ENCODE measurements at places on chromosomes 11 and 22.

DNA sequence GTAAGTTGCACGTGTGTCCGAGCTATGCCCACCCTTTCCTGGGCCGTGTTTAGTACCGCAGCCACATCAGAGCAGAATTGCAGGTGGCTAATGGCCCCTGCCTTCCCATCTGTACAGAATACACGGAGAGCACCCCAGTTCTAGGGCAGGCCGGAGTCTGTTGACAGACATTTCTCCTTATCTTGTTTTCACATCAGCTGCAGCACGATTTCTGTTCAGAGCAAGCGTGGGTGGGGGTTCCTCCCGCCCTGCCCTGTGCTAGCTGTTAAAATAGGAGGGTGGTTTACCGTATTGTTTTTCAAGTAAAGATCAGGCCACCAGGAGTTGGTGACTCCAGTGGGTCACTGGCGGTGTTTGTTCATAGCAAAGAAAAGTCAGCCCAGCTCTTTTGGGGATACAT, 41.1 kb downstream of the UBASH3B start:
- no peak for DNase-seq

GRCh38 chr22:48719978-48720661, 1107.6 kb downstream of the BRD1 start:
- DNase-seq, result no peak

DNA sequence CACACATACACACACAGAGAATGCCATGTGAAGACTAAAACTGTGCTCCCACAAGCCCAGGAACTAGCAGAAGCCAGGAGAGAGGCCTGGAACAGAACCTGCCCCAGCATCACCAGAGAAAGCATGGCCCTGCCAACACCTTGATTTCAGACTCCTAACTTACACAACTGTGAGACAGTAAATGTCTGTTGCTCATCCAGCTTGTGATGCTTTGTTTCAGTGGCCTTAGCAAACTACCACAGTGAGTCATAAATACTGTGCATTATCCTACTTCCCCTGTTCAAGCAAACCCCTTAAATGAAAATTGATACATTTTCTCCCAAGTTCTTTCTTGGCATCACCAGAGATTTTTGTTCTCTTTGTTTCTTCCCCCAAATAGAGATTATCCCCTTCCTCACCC, 1539.4 kb upstream of the TENM4 start:
- peak; percentile 64 for DNase-seq

DNA sequence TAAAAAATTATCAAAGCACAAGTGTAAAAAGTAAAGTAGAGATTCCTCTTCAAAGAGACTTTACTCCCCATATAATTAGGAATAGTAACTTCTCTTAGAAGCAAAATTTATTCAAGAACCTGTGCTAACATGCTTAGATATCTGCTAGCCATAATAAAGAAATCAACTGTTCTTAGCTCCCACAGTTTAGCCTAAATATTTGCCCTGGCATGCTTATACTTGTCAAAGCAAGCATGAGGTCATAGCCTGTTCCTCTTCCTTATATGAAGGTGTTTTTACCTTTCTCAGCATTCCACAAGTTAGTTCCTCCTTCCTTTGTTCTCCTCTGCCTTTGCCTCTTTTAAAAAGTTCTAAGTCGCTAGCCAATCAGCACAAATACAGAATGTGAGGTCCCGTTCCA, 30.3 kb downstream of the RIC3 start:
- no peak for DNase-seq

GRCh38 chr11:10272132-10272531, 21.9 kb downstream of the SBF2 start:
- DNase-seq, result no peak

- no peak for DNase-seq
Measured at GRCh38 chr11:114044042-114044871, 15.3 kb upstream of the ZBTB16 start.

GRCh38 chr22:23403720-23404688, 176.1 kb downstream of the IGLL1 start:
- no peak for DNase-seq

DNA sequence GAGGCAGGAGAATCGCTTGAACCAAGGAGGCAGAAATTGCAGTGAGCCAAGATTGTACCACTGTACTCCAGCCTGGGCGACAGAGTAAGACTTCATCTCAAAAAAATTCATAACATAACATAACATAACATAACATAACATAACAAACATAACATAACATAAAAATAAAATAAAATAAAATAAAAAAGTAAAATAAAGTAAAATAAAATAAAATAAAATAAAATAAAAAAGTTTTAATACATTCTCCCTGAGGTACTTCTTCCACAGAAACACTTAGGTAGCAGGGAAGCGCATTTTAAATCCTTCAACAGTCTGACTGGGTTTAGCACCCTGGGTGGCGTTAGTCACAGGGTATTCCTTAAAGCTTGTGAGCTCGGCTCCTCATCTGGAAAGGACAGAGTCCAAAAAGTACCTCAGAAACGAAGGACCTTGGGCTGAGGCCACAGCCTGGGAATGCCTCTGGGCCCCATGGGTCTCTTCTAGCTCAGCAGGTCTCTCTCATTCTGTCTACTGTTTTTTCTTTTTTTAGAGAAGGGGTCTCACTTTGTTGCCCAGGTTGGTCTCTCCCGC, 41.7 kb downstream of the MICAL3 start:
- DNase-seq, result no peak

- DNase-seq, result no peak
Measured at GRCh38 chr11:34451053-34451452, 12.3 kb downstream of the CAT start.

DNA sequence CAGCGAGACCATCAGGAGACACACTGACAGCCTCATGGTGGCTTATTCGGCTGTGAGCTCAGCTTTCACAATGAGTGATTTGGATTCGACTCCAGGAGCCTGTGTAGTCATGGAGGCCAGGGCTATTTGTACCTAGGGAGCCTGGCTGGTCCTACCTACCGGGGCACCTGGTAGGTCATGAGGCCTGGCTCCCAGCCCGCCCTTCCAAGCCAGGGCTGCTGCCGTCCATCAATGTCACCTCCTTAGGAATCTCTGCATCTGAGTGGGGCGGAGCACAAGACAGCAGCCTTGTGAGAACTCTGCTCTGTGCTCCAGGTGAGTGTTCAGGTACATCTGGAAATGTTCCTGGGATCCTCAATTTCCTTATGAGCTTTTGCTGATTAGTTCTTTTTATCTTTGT, at the start of gene SCGB1D4:
SCGB1D4 (minus strand) TSS at position 101 of the 400 bp plus-strand sequence; CDS start at position 36, 65 bp downstream.
- DNase-seq, result no peak

- DNase-seq, result no peak
Measured at GRCh38 chr11:4589017-4589416, 4.8 kb upstream of the OR52I1 start.

DNA sequence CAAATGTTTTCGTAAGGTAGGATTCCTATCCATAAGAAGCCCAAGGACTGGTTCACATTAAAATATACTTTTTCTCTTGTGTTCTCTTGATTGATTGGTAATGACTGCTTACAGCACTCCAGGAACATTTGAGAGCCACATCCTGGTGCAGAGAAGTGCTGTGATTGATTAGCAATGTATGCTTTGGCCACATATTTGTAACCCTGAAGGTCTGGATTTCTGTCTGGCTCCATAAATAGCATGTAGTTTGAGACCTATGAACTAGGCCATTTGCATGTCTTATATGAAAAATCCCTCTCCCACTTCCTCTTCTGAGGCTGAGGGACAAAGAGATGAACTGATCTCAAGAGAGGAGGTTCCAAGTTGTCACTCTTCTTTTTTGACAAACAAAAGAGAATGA, 49.3 kb upstream of the CD44 start:
- no peak for DNase-seq

DNA sequence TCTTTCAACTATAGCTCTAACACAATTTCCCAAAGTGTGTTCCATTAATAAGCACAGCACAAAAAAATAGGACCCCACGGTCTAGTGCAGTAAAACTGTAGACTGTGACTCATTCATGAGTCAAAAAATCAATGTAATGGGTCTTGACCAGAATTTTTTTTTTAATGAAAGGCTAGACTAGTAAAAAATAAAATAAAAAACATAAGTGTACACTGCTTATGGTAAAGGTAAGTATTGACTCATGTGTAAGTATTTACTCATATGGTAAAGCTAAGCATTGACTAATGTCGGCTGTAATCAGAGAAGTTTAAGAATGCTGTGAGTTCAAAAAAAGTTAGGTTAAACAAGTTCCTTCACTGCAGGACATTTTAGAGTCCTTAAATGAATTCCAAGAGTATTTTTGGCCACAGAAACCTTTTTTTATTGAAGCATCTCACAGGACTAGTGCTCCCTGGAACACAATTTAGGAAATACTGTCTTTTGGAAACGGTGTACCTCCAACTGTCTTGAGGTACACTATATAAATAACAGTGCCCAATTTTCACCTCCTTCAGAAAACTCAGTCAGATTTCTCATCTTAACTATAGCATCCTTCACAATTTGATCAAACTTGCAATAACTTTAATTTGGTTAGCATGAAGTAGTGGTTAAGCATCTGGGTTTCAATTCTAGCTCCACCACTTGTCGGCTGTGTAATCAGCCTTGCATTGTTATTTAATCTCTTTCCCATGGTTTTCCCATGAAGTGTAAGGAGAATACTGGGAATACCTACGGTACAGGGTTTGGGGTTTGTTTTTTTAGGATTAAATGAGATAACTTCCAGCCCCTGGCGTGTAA, 2.1 kb downstream of the CCDC73 start:
- DNase-seq, result no peak

GRCh38 chr11:64118876-64119665, 46.8 kb downstream of the MACROD1 start:
- no peak for DNase-seq

DNA sequence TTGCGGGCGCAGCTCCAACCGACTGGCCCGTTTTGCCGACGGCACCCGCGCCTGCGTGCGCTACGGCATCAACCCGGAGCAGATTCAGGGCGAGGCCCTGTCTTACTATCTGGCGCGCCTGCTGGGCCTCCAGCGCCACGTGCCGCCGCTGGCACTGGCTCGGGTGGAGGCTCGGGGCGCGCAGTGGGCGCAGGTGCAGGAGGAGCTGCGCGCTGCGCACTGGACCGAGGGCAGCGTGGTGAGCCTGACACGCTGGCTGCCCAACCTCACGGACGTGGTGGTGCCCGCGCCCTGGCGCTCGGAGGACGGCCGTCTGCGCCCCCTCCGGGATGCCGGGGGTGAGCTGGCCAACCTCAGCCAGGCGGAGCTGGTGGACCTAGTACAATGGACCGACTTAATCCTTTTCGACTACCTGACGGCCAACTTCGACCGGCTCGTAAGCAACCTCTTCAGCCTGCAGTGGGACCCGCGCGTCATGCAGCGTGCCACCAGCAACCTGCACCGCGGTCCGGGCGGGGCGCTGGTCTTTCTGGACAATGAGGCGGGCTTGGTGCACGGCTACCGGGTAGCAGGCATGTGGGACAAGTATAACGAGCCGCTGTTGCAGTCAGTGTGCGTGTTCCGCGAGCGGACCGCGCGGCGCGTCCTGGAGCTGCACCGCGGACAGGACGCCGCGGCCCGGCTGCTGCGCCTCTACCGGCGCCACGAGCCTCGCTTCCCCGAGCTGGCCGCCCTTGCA, 1.0 kb downstream of the FJX1 start:
- DNase-seq, result no peak

DNA sequence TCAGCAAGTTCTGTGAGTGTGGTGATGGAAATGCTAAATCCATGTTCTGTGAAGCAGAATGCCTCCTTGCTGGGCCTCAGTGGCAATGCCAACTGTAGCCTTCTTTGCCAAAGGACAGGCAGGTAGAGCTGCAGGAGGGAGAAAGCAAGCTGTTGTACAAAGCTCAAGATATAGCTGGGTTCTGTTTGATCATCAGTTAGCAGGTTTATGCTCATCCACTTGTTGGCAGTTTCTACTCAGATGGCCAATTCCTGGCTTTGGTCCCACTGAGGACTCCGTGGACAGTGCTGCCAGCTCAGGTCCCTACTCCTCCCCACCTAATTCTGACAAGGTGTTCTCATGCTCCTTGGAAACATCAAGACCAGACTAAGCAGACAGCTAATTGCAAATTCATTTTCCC, 65.1 kb downstream of the PRSS23 start:
- no peak for DNase-seq

GRCh38 chr11:92249156-92249753, 24.6 kb downstream of the FAT3 start:
- no peak for DNase-seq

- no peak for DNase-seq
Measured at GRCh38 chr11:33454264-33454663, 197.1 kb downstream of the HIPK3 start.

DNA sequence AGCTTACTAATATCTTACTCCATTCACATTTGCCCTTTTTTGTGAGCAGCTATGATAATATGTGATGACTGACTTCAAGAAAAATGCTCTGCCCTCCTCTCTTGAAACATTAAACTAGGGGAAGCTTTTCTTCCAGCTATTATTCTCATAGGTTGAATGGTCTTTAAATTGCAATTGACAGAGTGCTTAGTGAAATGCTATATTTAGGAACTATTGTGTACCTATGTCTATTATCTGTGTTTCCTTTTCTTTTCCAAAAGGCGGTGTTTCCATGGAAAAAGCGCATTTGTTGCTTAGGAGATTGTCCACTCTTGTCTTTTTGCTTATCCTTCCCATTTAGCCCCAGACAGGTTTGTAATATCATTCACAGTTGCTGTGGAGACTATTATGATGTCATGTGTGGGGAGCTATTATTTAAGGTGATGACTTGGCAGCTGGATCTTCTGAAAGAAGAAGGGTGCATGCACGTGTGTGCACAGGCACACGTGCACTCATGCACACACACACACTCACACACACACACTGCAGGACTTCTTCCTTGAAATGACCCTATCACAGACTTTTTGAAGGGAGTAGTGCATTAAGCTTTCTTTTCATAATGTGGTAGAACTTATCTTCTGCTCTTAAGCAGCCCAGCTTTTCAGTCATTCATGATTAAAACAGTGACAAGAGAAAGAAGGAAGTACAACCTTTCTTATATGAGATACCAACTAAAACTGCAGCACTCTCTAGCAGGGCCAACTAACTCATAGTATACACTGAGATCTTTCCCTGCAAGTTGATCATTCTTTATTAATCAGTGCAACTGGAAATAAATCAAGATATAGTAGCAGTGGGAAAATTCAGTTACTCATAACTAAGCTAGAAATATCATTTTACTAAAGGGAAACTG, 340.8 kb upstream of the MTNR1B start:
- DNase-seq, result peak; percentile 49

DNA sequence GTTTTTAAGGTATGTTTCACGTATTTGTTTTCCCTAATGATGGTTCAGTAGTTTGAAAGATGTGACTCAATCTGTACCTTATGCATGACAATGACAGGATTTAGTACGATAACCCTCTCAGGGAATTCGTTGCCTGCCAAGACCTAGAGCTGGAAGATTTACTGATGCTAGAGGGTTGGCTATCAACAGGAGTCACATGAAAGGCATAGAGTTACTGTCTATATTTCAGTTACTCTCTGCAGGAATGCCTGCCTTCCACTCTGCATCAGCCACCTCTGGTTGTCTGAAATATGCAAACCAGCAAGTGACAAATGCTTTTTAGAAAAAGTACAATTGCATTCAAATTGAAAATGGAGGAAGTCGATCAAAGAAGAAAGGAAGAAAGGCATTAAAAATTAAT, 276.3 kb upstream of the RAG2 start:
- DNase-seq, result no peak

GRCh38 chr11:75326439-75326810, 25.0 kb downstream of the ARRB1 start:
- DNase-seq, result no peak

Data from HS-5 (cell line).